ENCODE measurements at places on chromosomes 6 and 20.

DNA sequence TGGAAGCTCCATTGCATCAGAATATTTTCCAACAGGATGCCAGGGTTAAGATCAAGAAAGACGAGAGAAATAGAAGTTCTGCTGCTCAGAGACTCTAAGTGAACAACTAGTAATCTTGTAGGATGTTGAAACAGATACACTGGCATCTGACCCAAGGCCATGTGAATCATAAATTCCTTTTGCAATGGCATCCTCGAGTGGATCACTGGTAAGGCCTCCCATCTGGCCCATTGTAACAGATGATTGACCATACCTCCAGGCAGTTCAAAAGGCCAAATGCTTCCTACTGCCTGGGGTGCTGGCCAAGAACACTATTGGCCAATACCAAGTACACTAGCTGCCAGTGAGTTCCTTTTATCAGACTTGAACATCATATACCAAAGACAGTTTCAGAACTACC is 9.9 kb upstream of the SLC17A3 start:
- DNase-seq, result no peak

GRCh38 chr6:27375613-27376079 is 12.9 kb upstream of the ZNF391 start:
- no peak for DNase-seq

GRCh38 chr6:121451250-121451649 is 15.8 kb downstream of the GJA1 start:
- no peak for DNase-seq

GRCh38 chr6:129516787-129517186 is 193.2 kb downstream of the ARHGAP18 start:
- DNase-seq, result no peak

- no peak for DNase-seq
Observed at GRCh38 chr20:50722424-50723155, 8.8 kb upstream of the PARD6B start.

DNA sequence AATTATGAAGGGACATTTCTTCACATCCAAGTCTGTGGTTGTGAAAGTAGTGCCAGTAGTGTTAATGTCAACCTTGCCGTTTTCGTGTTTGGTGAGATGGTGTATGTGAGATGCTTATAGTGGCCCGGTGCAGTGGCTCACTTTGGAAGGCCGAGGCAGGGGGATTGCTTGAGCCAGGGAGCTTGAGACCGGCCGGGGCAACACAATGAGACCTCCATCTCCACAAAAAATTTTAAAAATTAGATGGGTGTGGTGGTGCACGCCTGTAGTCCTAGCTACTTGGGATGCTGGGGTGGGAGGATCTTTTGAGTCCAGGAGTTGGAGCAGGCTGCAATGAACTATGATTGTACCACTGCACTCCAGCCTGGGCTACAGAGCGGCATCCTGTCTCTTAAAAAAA is 37.4 kb downstream of the PNLDC1 start:
- DNase-seq, result no peak

All from stimulated activated CD4-positive, alpha-beta T cell treated with anti-CD3 and anti-CD28 coated beads, TNF-alpha, amount 100 ng/mL, for 1 hour (primary cell).